ENCODE measurements at places on chromosomes 4 and X.

DNA sequence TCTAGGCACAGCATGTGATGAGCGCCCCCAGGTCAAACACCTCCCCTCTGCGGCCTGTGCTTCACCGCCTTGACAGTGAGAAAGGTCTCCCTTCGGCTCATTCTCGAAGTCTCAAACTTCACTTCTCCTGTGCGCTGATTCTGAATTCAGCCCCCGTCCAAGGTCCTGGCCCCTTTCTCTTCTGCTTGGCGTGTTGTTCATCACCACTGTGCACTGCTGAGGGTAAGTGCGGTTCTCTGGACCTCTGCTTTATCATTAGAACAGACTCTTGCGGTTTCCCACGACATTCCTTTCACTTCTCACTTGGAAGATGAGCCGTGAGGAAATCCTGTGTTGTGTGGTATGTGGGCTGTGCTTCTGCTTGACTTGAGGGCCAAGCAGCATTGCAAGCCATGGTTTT lies 11.9 kb downstream of the HTT-AS start:
- H3K36me3 ChIP-seq = no peaks in the 10 kb centered on the region
- no peak overlapping the region for H3K27ac ChIP-seq
- DNase-seq = peak; percentile 50
- peaks cover 50% of the 10 kb centered on the region for H3K27me3 ChIP-seq

DNA sequence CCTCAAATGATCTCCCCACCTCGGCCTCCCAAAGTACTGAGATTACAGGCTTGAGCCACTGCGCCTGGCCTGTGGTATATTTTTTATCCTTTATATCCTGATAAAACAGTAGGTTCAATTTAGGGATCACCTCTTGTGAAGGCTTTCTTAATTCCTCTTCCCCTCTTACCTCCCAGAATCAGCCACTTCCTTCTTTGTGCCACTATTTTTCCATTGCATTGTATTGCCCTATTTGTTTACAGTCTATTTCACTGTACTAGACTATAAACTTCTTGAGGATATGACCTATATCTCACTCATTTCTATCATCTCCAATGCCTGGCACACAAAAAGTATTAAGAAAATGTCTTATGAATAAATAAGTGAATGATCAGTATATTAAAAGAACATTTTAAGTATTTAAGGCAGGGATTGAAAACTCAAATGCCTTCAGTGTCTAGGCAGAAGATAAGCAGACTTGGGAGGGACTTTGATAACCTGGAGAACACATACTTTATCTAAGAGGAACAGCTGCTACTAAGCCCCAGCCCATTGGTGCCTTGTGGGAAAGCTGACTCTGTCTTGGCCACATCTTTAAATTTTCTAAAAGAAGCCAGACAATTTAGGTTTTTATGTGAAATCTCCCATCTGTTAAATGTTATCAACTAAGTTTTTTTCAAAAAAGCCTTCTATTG lies 82.3 kb upstream of the OGT start:
- H3K36me3 ChIP-seq = no peaks in the 10 kb centered on the region
- H3K27ac ChIP-seq = no peak overlapping the region
- no peaks in the 10 kb centered on the region for H3K4me1 ChIP-seq
- DNase-seq = no peak
- no peak overlapping the region for H3K4me3 ChIP-seq
- no peaks in the 10 kb centered on the region for H3K27me3 ChIP-seq

DNA sequence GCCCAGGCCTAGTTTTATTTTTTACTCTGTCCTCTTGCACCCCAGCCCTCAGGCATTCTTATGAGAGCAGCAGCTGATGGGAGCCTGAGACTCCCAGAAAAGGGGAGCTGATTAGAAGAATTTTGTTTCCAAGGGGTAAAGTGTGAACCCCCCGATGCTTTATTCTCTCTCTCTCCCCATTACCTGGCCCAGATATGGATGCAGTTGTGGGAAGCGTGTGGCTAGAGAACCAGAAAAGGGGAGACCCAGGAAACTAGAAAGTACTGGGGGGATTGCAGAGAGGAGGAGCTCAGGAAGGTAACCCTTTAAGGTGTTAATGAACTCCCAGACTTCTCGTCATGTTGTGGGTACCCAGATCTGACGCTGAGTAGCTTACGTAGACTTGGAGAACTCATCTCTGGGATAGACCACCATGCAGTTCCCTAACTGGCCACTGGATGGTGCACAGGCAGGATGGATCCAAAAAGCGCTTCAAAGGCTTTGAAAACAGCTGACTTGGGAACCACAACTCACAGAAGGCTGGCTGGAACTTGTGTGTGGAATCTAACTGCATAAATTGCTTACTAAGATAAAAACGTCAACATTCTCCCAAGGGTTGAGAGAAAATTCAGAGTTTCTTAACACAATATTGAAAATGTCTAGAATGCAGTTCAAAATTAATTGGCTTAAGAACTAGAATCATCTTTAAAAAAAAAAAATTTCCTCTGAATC lies 64.7 kb downstream of the TBC1D14 start:
- H3K36me3 ChIP-seq = no peaks in the 10 kb centered on the region
- no peak overlapping the region for H3K27ac ChIP-seq
- H3K4me3 ChIP-seq = no peak overlapping the region
- peaks cover 4% of the 10 kb centered on the region for H3K4me1 ChIP-seq

DNA sequence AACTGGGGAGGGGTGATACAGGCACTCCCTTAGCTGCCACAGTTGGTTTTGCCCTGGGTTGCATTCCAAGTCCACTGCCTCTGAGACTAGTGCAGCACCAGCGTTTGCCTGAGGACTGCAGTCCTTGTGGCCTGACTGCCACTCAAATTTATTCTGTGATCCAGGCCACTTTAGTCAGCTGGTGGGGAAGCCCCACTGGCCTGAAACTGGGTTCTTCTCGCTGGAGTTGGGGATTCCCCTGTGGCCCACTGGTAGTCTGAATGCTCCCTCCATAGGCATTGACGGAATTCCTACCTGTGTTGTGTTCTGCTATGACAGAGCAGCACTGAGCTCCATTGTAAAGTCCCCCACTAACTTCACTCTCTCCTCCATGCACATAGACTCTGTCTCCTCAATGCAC lies 63.8 kb downstream of the PTPN13 start:
- DNase-seq = peak; percentile 27
- H3K27ac ChIP-seq = no peak overlapping the region
- H3K27me3 ChIP-seq = no peaks in the 10 kb centered on the region
- H3K4me1 ChIP-seq = no peaks in the 10 kb centered on the region
- no peak overlapping the region for H3K4me3 ChIP-seq
- H3K36me3 ChIP-seq = no peaks in the 10 kb centered on the region

DNA sequence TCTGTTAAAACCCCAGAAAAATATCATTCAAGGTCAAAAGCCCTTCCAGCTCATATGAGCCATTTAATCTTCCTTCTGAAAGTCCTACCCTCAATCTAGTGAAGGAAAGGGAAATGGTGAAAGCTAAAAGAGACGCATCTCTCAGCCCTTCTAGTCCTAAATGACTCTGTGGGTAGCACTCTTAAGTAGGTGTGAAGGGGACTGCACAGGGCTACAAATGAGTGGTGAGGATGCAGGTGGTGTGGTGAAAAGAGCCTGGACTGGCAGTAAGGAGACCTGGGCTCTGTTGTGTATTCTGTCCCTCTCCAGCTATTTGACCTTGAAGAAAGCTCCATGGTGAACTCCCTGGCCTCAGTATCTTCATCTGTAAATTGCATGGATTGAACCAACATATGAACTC lies 671.8 kb upstream of the DIPK2B start:
- DNase-seq = no peak
- no peak overlapping the region for H3K4me3 ChIP-seq
- H3K27me3 ChIP-seq = no peaks in the 10 kb centered on the region
- H3K36me3 ChIP-seq = no peaks in the 10 kb centered on the region
- no peaks in the 10 kb centered on the region for H3K4me1 ChIP-seq

- H3K4me1 ChIP-seq = peaks cover 4% of the 10 kb centered on the region
- H3K27ac ChIP-seq = no peak overlapping the region
- DNase-seq = peak; percentile 82
- no peaks in the 10 kb centered on the region for H3K27me3 ChIP-seq
Measured at GRCh38 chr4:2441393-2442174, 22.8 kb downstream of the CFAP99 start.

DNA sequence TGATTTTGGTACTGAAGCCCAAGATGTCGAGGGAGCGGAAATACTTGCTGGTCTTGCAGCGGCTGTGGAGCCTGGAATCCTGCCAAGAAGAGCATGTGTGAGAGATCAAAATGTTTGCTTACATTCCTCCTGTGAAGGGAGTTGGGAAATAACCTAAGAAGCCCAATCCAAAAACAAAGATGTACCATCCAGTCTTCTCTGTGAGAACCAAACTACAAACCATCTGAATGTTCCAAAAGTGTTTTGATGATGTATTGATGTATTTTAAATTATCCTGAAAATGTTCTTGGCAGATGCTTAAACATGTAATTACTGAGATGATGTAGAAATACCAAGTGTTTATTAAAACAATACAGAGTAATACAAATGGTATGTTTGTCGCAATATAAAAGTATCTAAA lies 10.1 kb upstream of the ADH1A start:
- no peaks in the 10 kb centered on the region for H3K27me3 ChIP-seq
- H3K4me1 ChIP-seq = no peaks in the 10 kb centered on the region
- DNase-seq = no peak
- H3K36me3 ChIP-seq = no peaks in the 10 kb centered on the region

DNA sequence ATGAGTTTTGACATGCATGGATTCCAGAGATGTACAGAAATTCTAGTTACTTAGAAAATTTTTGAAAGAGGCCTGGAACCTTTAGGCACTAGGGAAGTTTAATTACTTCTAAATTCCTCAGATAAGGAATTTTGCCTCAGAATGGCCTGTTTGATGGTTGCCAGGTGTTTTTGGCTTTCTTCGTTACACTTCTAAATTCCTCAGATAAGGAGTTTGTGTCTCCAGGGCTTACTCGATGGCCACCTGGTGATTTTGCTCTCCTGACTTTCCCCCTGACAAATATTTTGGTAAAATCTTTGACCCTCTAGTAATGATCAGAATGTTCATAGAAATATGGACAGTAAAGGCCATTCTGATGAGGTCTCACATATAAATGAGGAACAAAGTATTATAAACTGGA lies 64.3 kb downstream of the BEX3 start:
- DNase-seq = no peak
- no peaks in the 10 kb centered on the region for H3K4me1 ChIP-seq
- H3K27ac ChIP-seq = no peak overlapping the region

- H3K27me3 ChIP-seq = no peaks in the 10 kb centered on the region
- no peak overlapping the region for H3K27ac ChIP-seq
- no peak for DNase-seq
- H3K36me3 ChIP-seq = no peaks in the 10 kb centered on the region
- H3K4me1 ChIP-seq = no peaks in the 10 kb centered on the region
Measured at GRCh38 chr4:37816006-37816405, 10.5 kb upstream of the PGM2 start.

- H3K27me3 ChIP-seq = no peaks in the 10 kb centered on the region
- H3K4me1 ChIP-seq = peaks cover 11% of the 10 kb centered on the region
- peak; percentile 48 for DNase-seq
Measured at GRCh38 chr4:3226467-3226866, 22.5 kb upstream of the MSANTD1 start.

DNA sequence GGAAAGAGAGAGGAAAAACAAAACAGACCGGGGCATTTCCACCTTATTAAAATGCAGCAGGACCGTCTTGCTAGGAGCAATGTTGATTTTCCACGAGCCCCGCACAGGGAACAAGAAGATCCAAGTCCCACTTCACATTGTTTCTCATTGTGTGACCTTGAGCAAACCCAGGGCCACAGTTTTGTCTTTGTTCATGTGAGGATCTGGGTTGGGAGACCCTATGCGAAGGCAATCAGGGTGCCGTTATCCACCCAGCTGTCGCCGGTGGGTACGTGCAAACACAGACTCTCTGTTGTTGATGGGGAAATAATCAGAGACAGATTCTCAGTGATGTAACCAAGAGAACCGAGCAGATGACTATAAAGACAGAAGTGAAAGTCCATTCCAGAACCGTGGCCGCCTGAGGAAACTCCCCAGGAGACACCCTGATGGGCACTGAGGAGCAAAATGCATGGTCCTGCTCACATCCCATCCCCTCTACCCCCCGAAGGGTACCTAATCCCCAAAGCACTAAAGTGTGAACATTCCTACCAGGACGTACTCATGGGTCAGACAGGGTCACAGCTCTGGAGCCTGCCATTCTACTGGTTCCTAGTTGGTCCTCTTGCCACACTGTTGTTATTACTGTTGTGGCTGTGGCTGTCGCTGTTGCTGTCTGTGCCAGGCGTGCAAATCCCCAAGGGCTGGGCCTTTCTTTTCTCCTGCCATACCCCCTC lies 102.7 kb upstream of the RBPJ start:
- H3K27ac ChIP-seq = no peak overlapping the region
- H3K36me3 ChIP-seq = no peaks in the 10 kb centered on the region
- DNase-seq = no peak
- no peaks in the 10 kb centered on the region for H3K4me1 ChIP-seq

GRCh38 chr4:2813446-2814405 lies 20.8 kb downstream of the SH3BP2 start:
- H3K36me3 ChIP-seq = no peaks in the 10 kb centered on the region
- H3K4me1 ChIP-seq = peaks cover 18% of the 10 kb centered on the region
- H3K27ac ChIP-seq = no peak overlapping the region
- no peaks in the 10 kb centered on the region for H3K27me3 ChIP-seq
- no peak for DNase-seq

- no peaks in the 10 kb centered on the region for H3K36me3 ChIP-seq
- H3K4me1 ChIP-seq = no peaks in the 10 kb centered on the region
- no peaks in the 10 kb centered on the region for H3K27me3 ChIP-seq
- H3K4me3 ChIP-seq = no peak overlapping the region
- no peak overlapping the region for H3K27ac ChIP-seq
- no peak for DNase-seq
Measured at GRCh38 chrX:23403849-23404248, 69.2 kb downstream of the PTCHD1 start.

DNA sequence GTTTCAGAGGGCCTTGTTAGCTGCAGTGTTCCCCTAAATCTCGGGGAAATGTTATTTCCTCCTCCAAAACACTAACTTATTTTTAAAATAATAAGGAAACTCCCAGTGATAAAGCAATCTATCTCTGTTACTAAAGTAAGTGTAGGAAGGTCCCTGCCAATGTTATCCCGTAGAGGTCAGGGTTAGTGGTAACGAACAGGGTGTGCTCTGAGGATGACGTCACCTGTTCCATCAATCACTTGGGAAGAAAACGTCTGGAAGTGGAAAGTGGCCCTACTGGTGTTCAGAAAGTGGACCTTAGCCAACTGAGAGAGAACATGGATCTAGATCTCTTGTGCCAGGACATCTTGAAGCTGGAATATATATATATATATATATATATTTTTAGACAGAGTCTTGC lies 249.5 kb downstream of the BCOR start:
- H3K4me3 ChIP-seq = no peak overlapping the region
- H3K27ac ChIP-seq = no peak overlapping the region
- H3K4me1 ChIP-seq = peaks cover 25% of the 10 kb centered on the region
- no peaks in the 10 kb centered on the region for H3K27me3 ChIP-seq
- DNase-seq = no peak

GRCh38 chrX:18149454-18149853 lies 71.2 kb downstream of the BEND2 start:
- H3K36me3 ChIP-seq = no peaks in the 10 kb centered on the region
- H3K27me3 ChIP-seq = no peaks in the 10 kb centered on the region
- H3K4me1 ChIP-seq = no peaks in the 10 kb centered on the region
